ENCODE measurements at places on chromosomes 1 and 21.

- DNase-seq: no peak
These were observed 52.4 kb downstream of the PTPRF start for GRCh38 chr1:43583058-43583457.

GRCh38 chr1:159556931-159557369, 21.1 kb upstream of the OR10J5 start:
- no peak for DNase-seq

DNA sequence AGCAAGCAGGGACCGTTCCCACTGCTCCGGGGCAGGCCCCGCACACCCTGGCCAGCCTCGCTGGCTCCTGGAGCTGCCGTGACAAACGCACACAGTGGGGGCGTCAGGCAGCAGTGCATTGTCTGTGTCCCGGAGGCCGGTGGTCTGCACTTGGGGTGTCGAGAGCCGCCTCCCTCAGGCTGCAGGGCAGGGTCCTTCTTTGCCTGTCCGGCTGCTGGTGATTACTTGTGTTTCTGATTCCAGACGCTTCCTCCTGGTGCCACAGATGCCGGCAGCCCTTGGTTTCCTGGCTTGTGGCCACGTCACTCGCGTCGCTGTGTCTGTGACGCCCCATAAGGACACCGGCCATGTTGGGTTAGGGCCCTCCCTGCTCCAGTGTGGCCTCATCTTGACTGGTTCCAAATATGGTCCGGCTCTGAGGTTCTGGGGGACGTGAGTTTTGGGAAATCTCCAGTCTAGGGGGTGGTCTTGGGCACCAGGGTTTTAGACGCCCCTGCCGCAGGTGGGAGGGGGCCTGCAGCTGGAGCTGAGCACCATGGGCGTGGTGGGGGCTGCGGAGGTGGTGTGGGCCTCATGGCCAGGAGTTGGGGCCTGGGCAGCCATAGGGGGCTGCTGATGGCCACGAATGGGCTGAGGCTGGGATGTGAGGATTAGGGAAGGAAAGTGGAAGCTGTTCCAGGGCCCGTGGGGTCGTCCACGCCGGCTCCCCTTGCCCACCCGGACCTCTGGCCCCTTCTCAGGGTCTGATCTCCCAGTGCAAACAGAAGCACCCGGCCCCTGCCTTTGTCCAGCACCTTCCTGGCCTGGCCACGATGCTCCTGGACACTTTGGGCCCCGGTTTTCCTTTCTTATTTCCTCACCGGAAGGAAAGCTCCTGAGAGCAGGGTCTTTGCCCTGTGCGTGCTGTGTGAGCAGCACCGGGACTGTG, 41.0 kb downstream of the SLX9 start:
- no peak for DNase-seq

- DNase-seq: peak; percentile 81
These were observed 2.3 kb upstream of the GADD45A start for GRCh38 chr1:67682659-67683197.

DNA sequence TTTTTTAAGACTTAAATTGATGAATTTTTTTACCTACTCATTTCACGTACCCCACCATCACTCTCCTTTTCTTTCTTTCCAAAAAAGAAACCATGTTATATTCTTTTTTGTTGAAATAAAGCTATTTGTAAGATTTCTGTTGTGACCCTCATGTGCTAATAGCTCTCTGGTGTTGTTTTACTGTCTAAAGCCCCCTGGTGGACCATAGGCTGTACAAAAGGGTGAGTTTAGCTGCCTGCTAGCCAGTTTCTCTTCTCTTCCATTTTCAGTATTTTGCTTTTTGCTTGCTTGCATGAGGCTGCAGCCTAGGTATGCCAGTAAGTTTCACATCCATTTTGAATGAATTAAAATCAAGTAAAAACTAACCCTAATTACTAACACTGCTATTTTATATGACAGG, 15.6 kb upstream of the VAMP3 start:
- peak; percentile 10 for DNase-seq

All from fibroblast of mammary gland (primary cell).